ENCODE measurements at places on chromosomes 4 and X.

- DNase-seq: no peak
These were observed 43.6 kb downstream of the UGT2A3 start for GRCh38 chr4:68907788-68908700.

GRCh38 chrX:37860721-37861120, 13.3 kb upstream of the DYNLT3 start:
- DNase-seq: no peak

DNA sequence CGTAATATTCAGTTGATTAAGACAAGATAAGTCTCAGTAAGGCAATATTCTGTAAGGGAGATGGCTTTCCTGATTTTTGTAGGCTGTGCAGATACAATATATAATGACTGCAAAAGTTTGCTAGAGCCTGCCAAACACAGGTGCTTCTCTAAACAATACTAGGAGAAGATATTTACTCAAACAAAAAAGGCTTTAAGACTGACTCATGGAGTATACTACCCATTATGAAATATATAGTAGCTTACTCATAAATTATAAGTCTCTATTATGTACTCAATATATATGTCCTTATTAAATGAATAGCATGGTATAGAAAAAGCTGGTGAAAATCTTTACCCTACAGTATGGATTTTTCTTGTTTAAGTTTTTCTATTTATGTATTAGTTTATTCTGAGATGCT, 93.2 kb upstream of the IL15 start:
- DNase-seq: no peak

- DNase-seq: no peak
These were observed 58.8 kb downstream of the CLDN34 start for GRCh38 chrX:10025742-10026493.

DNA sequence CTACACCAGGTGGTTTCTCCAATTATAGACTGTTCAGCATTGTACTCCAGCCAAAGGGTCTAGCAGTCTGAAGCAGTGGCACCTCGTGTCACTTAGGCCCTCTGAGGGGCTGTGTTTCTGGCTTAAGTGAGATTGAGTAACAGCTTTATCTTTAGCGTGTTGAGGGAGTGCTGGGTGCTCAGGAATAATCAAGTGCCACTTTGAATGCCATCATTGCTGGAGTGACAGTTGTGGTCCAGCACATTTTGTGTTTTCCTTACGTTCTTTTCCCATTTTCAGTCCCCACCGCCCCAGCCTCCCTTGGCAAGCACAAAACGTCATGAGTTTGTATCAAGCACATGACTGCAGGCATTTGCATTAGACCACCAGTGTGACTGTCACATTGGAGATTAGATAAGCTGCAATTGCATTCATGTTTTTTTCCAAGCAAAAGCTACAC, 58.7 kb downstream of the FNIP2 start:
- no peak for DNase-seq

- DNase-seq: no peak
These were observed 1995.9 kb downstream of the C4orf33 start for GRCh38 chr4:131091896-131092295.

- DNase-seq: no peak
These were observed 21.0 kb upstream of the ADD1 start for GRCh38 chr4:2822461-2823300.

All from stimulated activated CD8-positive, alpha-beta memory T cell treated with anti-CD3 and anti-CD28 coated beads, Interleukin-12 subunit alpha, Interleukin-12 subunit beta, amount 100 ng/mL, for 4 hours (primary cell).